ENCODE measurements at places on chromosomes 5 and 9. TPM values are rescaled to one million over a fixed set of nuclear protein-coding genes. Genes with fewer than 3 reads are reported as not detected.

Gene DNM1
- total RNA-seq = 96.1 TPM

Gene PLPPR1
- total RNA-seq = not detected

Gene PKD2L2
- not detected for total RNA-seq

Gene PCSK1
- total RNA-seq = 0.35 TPM

Gene OSMR
- 72.5 TPM for total RNA-seq

Gene SPATA6L
- 2.4 TPM for total RNA-seq

Gene GMCL2
- total RNA-seq = not detected

Gene ATP10B
- total RNA-seq = not detected

Gene PCDHGB5
- total RNA-seq = 2.2 TPM

Gene SUSD3
- total RNA-seq = 0.67 TPM

Gene SHISAL2B
- total RNA-seq = not detected

Gene ANKRD31
- total RNA-seq = 0.03 TPM

Gene PCDHB13
- total RNA-seq = 0.05 TPM

Gene SCGB3A2
- not detected for total RNA-seq

Gene RMRP
- total RNA-seq = 7.0 TPM

Gene LCN9
- total RNA-seq = not detected

Gene GNA14
- total RNA-seq = not detected

Gene PCDHA7
- 0.13 TPM for total RNA-seq

Gene MARCHF3
- 0.98 TPM for total RNA-seq

Gene GPX8
- total RNA-seq = 36.3 TPM

Gene MPDZ
- 15.7 TPM for total RNA-seq

Gene SEC24A
- total RNA-seq = 15.0 TPM

Gene C5
- total RNA-seq = 12.9 TPM

Gene ORM2
- not detected for total RNA-seq

Gene PPP3R2
- total RNA-seq = not detected

Gene GRM6
- total RNA-seq = not detected

Gene PRELID2
- total RNA-seq = 9.1 TPM

Gene ABLIM3
- total RNA-seq = 19.5 TPM

Gene ZNF608
- total RNA-seq = 0.61 TPM

Gene HSPA4
- 171 TPM for total RNA-seq

Gene GABRG2
- total RNA-seq = not detected

Gene MYMK
- not detected for total RNA-seq

Gene KIAA1191
- 70.8 TPM for total RNA-seq
